EH (cell line): ENCODE measurements at places on chromosomes 1 and 21.

- peak; percentile 58 for DNase-seq
These were observed 351.4 kb downstream of the NUF2 start for GRCh38 chr1:163672976-163673758.

DNA sequence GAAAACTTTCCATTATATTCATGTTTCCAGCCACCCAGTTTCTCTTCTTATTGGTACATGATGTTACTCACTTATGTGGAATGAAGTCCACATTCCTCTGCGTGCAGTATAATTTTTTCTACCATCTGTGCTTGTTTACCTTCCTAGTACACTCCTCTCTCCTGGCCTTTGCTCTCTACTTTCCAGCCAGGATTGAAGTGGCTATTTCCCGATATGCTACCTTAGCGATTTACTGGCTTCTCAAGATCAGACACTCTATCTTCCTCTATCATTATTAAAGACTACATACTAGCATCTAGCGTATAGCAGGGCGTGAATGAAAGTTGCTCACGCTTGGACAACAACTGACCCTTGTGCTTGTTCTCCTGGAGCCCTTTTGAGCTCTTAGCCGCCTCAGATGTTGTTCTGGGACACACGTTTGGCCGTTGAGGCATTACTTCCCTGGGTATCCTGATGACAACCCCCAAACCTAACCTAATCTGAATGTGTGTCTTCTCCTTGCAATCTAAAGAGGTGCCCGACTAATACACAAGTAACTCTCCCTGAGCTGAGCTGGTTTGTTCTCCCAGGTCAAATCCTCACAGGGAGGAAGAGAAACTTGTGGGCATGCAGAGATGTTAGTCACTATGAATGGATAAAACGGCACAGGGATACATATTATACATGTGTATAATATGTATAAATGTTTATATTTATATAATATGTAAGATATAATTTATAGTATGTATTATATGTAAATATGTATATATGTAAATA, 13.4 kb upstream of the MTARC2 start:
- DNase-seq, result peak; percentile 81

DNA sequence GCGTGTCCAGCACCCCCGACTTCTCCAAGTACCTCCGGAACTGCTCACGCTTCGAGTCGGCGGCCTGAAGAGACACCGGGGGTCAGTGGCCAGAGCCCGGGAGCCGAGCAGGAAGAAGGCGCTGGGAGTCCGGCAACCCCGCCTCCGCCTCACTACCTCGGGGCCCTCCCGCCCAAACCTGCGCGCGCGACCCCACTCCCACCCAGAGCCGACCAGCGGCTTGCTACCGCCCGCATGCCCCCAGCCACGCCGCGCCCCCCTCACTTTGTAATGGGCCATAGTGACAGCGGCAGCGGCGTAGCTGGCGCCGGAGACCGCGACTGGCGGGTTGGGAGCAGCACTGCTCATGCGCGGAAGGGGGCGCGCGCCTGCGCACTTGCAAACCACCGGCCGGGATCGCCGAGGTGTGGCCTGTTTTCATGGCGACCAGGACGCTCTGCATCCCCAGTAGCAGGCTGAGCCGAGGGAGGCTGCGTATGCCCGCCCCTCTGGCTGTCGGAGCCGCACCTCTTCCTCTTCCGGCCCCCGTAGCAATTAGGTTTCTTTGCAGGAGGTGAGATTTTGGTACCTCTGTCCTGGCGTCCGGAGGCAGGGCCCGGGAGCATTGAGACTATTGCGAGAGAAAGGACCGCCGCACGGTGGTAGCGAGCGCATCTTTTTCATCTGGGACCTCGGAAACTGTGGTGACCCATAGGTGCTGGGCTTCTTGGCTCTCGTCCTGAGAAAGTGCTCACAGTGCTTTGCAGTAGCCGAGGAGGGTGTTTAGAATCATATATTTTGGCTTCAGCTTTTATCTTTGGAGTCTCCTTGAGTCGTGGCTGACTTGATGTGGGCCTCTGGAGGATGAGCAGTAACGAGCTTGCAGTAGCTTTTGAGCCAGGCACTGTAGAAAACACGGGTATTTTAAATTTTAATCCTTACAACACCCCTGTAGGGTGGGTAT, at the start of gene MYCBP:
TSS of gene MYCBP (minus strand) at position 322 of the 943 bp plus-strand sequence. CDS start at position 279, 43 bp downstream.
- DNase-seq, result peak; percentile 97

DNA sequence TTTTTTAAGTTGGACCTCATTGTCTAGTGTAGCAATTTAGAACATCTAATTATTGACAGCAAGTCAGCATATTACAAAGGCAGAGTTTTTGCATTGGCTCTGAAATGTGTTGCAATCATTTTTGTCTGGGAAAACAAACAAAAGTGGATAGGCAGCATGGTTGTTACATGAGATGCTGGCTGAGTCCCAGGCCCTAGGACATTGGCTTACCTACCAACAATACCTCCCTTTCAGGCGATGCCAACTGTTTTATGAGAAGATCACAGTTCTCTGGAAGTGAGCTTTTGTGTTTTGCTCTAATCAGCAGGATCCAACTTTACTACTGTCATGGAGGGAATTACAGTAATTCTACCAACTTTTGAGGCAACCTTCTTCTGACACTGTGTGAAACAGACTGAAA, 71.5 kb upstream of the CXADR start:
- no peak for DNase-seq

GRCh38 chr1:207103892-207104373, at the start of gene C4BPA:
Gene C4BPA, plus strand, starts transcription at chr1:207104233. Its CDS starts 8,793 bp downstream, at chr1:207113026.
- no peak for DNase-seq

DNA sequence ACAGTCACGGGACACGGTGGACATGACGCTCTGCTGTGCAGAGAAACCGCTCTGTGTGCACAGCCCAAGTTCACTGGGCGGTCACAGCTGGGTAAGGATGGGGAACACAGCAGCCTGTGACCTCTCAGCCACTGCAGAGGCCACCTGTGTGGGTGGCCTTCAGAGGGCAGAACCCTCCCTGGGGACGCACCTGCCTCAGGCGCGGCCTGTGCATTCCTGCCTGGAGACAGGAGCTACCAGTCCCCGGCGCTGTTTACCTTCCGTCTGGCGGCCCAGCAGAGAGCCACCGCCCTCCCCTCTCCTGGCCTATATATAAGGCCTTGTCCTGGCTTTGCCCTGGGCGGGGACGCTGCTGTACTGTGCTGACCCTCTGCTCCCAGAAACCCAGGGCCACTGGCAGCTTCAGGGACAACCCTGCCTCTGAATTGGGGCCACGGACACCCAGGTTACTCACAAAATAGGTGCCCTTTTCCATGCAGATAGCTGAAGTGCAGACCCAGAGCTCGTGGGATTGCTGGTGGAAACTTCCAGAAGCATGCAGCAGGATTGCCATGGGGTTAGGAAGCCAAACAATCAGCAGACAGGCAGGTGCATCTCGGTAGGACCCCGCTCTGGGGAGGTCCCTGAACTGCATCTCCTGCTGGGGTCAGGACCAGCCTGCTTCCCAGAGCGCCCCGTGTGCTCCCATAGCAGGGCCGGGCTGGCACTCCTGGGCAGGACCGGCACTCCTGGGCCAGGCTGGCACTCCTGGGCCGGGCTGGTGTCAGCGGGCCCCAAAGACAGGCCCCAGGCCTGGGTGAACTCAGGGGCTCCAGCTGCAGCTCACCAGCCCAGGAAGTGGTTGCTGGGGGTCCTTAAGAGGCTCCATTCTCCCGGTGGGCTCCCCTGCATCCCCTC, 83.6 kb downstream of the SIK1 start:
- DNase-seq, result no peak
